CD8-positive, alpha-beta memory T cell (primary cell): ENCODE measurements at places on chromosomes 4 and X. TPM values are rescaled to one million over a fixed set of nuclear protein-coding genes. Genes with fewer than 3 reads are reported as not detected.

GRCh38 chr4:112156112-112156511 is 10.9 kb downstream of the FAM241A start:
- no peak for DNase-seq

DNA sequence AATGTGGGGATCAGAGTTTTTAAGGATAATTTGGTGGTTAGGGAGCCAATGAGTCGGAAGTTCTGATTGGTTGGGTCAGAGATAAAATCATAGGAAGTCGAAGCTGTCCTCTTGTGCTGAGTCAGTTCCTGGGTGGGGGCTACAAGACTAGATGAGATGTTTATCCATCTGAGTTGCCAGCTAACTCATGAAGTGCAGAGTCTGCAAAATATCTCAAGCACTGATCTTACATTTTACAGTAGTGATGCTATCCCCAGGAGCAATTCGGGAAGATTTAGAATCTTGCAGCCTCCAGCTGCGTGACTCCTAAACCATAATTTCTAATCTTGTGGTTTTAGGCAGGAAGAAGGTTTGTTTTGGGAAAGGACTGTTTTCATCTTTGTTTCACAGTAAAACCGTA is 565.8 kb upstream of the SPANXN1 start:
- DNase-seq, result no peak

HSFX1 gene
- polyA plus RNA-seq, result 0.14 TPM

FAM133A gene
- polyA plus RNA-seq, result not detected

LANCL3 gene
- polyA plus RNA-seq, result 0.37 TPM

GAGE12E gene
- not detected for polyA plus RNA-seq

DNA sequence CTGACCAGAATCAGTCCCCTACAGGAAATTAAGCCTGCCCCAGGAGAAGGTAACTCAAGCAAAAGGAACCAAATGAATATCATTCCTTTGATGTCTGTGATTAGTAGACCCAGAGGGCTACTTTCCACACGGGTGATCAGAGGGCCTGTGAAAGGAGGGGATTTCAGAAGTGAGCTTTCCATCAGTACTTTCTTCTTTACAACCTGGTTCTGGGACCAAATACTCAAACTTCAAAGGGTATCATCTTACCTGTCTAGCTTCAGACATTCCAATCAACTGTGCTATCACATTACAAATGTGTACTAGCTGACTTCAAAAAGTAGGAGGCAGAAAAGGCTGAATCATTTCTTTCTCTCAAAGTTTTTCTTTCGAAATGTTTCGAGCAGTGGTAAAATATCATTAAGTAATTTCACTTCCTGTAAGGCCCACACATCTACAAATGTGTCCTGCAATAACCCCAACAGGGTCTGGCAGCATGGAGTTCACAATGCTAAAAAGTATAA is 23.9 kb downstream of the ACSL4 start:
- no peak for DNase-seq
